Right renal pelvis (tissue), 4 donors: ENCODE measurements at places on chromosomes 7 and 10.
A peak's percentile ranks its signal among the peaks of the same experiment; 100 is the strongest.

GRCh38 chr7:47932466-47933037 lies 15.7 kb downstream of the PKD1L1 start:
- DNase-seq, result no peak

GRCh38 chr10:87829986-87830729 lies 12.1 kb upstream of the ATAD1 start:
- no peak for DNase-seq

DNA sequence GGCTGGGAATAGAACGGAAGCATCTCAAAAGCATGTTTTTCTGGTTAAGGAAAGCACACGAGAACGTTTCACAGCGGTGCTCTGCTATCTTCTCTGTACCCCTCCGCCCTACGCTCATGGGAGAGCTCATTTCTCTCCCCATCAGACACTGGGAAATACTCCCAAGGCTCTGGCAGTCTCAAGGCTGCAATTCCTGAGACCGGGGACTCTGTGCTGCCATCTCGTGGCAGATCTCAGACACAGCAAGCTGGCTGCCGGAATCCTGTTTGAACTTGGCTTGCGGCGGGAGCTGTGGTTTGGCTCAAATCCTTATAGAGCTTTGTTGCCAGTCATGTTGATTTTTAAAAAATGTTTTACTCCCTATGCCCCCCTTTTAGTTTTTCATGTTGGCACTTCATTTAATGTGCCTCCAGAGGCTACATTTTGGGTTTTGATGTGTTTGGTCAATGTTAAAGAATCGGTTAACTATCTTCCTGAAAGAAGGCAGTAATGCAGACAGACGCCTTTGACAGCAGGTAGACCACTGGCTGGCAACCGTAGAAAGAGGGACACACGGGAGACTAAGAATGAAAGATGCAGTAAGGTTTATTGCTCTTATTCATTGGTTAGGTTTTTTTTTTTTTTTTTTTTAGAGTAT lies 27.6 kb downstream of the BMPER start:
- peak; percentile 60 for DNase-seq

- no peak for DNase-seq
These were observed 9.4 kb upstream of the ZC3HAV1 start for GRCh38 chr7:139118805-139119485.
